Hematopoietic multipotent progenitor cell treated with erythropoietin and hydrocortisone succinate and interleukin-3 and kit ligand, for 6 days (in vitro differentiated cells): ENCODE measurements at places on chromosomes 5 and 9.

DNA sequence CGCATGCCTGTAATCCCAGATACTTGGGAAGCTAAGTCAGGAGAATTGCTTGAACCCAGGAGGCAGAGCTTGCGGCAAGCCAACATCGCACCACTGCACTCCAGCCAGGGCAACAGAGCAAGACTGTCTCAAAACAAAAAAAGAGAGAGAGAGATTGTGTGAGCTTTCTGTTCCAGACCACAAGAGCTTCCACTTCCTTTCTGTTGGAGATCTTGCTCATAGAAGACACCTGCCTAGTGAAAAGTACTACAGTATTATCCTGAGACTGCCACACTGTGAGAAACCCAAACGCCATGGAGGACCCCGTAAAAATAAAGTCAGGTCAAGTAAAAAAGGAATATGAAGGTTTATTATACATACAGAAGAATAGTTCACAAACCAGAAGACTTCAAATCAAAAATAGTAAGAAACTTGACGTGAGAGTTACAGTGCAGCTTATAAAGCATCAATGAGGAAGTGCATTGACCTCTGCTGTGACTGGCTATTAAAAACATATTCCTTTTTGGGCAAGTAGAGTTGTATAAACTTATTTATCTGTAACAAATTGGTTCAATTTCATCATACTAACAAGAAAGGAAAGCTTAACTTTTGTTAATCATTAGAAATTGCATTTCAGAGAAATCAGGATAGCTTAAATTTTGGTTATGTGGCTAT, 4.3 kb upstream of the EMB start:
- DNase-seq = peak; percentile 40

- peak; percentile 85 for DNase-seq
Measured at GRCh38 chr9:98256756-98257155, 1.3 kb upstream of the TBC1D2 start.

DNA sequence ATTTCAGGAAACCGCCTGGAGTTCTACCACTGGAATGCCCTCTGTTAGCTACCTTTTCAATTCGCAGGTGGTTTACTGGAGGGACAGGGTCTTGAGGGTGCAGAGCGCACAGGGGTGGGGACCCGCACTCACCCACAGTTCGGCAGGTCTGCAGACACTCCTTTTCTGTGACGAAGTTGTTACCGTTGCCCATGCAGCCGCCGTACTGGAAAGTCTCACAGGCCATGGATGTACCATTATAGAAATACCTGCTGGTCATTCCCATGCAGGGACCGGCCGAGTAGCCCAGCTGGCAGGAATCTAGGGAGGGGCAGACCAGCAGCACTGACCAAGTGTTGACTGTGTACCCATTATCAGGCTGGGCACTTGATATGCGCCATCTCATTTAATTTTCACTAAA, 16.8 kb downstream of the AMBP start:
- DNase-seq = no peak

- peak; percentile 75 for DNase-seq
Measured at GRCh38 chr9:120532475-120532874, 47.5 kb downstream of the CDK5RAP2 start.

GRCh38 chr5:170290498-170290897, 7.1 kb downstream of the LCP2 start:
- peak; percentile 50 for DNase-seq
